ENCODE measurements at places on chromosomes 4 and X.

DNA sequence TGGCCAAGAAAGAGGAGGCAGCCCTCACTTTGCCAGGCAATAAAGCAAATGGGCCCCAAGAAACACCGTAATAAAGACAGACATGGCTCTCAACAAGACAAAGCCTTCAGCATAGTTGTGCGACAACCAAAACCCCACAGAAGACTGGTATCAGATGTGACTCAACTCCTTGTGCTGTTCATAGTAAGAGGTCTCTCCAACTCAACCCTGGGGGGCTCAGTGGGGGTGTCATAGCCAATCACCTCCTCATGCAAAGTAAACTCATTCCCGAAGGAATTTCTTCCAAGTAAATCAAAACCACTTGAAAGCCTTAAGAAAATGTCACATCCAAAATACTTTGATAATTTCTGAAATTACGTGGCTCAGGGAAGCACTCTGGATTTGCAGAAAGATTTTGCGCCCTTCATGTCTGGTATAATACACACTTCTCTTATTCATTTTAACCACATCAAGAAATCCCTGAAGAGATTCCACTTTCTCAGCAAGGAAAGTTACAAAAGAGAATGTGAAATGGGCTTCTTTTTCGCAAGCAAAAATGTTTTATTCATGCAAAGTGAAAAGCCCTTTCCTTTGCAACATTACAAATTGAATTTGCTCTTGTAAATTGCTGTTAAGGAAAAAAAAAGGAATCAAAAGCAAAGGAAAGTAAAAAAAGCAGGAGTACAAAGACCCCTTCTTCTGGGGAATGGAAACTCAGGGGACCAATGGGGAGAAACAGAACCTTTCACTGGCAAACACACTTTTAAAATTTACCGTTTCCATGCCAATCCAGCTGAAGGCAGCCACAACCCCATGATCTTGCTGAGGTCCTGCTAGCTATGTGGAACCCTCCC, 137.4 kb downstream of the NSUN7 start:
- no peak for DNase-seq

- no peak for DNase-seq
Measured at GRCh38 chr4:151100531-151100930, 1.1 kb downstream of the RPS3A start.

DNA sequence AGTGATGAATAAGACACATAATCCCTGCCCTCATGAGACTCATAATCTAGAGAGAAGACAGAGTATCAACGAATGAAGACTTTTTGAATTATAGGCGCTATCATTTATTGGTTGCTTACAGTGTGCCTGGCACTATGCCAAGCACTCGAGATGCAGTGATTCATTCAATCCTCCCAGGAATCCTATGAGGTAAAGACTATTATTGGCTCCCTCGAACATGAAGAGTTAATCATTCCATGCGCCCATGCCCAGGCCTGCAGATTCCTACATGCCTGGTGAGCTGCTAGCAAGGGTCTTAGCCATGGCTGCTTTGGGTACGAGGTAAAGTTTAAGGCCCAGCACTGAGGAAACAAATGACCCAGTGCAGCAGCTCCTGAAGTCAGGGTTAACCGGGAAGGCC, 47.0 kb downstream of the TEX13B start:
- DNase-seq = no peak

DNA sequence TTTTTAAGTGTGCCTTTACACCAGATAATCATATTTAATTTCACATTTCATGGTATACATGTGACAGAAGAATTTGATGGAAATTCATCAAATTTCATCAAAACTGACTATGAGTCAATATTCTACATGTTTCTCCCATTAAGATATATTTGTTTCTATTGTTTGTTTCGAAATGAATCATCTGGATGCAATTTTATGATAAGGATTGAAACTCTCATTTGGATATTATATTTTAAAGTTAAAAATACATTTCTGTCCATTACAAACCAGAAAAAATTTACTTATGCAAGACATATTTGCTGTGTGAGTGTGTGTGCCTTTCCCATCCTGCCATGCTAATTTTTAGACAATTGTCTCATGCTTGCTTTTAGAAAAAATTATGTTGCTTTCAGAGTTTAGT, 52.2 kb downstream of the SULT1B1 start:
- no peak for DNase-seq

DNA sequence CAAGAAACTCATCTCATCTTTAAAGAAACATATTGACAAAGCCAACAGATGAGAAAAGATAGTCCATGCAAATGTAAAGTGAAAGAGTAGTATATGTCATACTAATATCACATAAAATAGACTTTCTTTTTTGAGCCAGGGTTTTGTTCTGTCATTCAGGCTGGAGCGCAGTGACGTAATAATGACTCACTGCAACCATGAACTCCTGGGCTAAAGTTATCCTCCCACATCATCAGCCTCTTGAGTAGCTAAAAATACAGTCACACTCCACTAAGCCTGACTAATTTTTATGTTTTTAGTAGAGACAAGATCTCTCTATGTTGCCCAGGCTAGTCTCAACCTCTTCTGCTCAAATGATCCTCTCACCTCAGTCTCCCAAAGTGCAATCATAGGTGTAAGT, 51.8 kb upstream of the TRAM1L1 start:
- DNase-seq = no peak

- DNase-seq = no peak
Measured at GRCh38 chrX:12867685-12868084, 813 bp downstream of the TLR7 start.

- no peak for DNase-seq
Measured at GRCh38 chrX:34918091-34918736, 24.4 kb upstream of the FAM47B start.

All from stimulated activated CD8-positive, alpha-beta memory T cell treated with anti-CD3 and anti-CD28 coated beads, Interleukin-4, amount 100 ng/mL, for 48 hours (primary cell).